ENCODE measurements at places on chromosomes 2 and 18.

DNA sequence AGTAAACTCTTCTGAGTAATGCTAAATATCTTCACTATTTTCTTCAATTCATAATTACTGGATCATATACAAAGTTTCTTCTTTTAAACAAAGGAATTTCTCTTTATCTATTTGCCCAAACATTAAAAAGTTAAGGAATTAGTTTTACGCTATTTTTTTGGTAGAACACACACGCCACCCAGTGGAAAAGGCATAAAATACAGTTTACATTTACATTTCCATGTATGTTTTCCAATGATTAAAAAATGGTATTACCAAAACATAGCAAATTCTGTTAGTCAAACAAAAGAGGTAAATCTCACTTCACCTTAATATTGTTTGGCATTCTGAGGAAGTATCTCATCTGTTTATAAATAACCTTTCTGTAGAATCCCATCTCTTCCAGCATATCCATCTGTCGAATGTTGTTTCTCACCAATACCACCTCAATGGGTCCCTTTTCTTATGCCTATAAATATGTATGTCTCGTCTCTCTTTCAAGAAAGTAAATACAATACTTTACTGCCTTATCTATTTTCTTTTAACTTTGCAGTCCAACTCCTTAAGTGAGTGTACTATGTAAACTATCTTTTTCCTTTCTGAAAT lies 7.2 kb downstream of the BOLL start:
- DNase-seq: no peak

- DNase-seq: no peak
Measured at GRCh38 chr18:48638896-48639771, 100.3 kb downstream of the CTIF start.

GRCh38 chr2:224151161-224151560 lies 112.1 kb upstream of the SERPINE2 start:
- no peak for DNase-seq

DNA sequence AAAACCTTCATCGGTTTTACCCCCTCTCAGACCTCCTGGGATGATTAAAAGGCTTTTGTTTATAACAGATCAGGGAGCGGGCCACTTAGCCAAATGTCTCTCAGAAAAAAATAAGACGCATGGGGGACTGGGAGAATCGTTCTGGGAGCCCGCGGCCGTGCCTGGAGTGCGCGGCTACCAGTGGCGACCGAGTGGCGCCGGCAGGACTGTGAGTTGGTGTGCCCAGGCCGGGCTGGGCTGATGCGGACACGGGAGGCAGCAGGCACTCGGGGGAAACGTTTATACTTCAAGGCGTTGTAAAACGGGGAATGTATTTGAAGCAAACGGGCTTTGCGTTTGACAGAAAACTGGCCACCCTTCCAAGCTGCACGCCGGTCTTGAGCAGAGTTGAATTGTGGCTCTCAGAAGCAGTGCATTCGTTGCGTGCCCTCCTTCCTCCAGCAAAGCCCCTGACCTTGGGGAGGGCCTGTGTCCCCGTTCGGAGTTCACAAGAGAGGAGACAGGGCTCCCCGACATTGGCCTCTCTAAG lies 4.7 kb upstream of the HOXD10 start:
- no peak for DNase-seq

DNA sequence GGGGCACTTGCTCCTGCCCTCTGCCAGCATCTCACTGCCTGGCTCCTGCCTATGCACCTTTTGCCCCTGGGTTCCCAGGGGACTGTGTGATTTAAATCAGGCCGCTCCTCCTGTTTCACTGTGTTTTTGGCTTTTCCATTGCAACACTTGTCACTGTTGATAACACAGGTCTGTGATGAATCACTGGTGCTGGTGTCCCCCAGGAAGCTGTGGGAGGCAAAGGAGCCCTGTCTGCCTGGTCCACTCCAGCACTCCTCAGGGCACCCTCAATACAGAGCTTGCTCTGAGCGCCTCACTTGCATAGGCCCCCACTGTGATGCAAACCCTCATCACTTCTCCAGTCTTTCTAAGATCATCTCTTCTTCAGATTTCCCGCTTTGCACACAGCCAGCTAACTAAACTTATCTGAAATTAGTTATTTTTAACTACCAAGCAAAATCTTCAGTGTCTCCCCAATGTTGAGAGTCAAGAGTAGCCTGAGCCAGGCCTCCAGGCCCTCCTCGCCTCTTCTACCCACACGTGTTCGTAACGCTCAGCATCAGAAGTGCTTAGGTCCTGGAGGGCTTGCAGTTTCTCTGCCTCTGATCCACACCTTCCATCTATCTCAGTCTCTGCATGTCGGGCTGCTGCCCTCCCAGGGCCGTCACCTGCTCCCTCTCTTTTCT lies 2.8 kb downstream of the TMEM18 start:
- no peak for DNase-seq

- no peak for DNase-seq
Measured at GRCh38 chr2:138428710-138429440, 72.7 kb upstream of the SPOPL start.

Data from dorsolateral prefrontal cortex (tissue), 122 donors.